ENCODE measurements at places on chromosomes 16 and 17.

GRCh38 chr16:65384441-65384840, 262.6 kb upstream of the CDH11 start:
- no peaks in the 10 kb centered on the region for H3K27me3 ChIP-seq
- no peak overlapping the region for H3K27ac ChIP-seq
- no peak overlapping the region for H3K4me3 ChIP-seq
- no peaks in the 10 kb centered on the region for H3K4me1 ChIP-seq
- no peaks in the 10 kb centered on the region for H3K36me3 ChIP-seq
- DNase-seq: no peak

- no peak for DNase-seq
- no peaks in the 10 kb centered on the region for H3K27me3 ChIP-seq
- H3K4me1 ChIP-seq: no peaks in the 10 kb centered on the region
These were observed 33.1 kb downstream of the NECAB2 start for GRCh38 chr16:84000989-84001642.

DNA sequence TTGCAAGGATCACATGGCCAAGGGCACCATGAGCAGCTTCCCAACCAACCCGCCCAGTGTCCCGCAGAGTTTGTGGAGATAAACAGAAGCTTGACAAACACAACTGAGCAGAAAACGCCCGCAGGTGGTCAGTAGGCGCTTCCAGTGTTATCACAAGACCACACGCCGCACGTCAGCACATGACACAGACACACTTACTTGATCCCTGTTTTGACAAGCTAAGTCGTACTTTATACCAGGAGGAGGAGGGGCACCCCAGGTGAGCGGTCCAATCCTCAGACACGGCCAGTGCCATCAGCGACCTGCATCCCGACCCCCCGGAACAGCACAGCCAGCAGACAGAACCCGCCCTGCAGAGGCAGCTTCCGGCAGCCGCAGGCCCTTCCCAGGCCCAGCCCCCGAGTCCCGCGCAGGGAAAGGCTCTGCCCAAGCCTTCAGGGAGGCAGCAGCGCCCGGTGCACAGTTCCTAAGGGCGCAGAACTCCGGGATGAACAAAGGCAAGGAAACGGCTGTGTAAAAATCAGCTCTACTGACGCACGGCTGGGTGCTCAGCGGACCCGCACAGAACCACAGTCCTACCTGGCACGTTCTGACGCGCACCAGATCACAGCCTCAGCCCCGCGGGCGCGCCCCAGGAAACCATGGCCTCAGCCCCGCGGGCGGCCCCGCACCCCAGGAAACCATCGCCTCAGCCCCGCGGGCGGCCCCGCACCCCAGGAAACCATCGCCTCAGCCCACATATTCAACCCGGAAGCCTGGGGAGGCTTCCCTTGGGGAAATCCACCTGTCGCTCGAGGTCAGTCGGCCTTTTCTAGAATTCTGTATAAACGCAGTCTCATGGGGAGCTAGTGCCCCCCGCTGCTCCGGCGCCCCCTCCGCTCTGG, 27.8 kb downstream of the AXIN1 start:
- no peaks in the 10 kb centered on the region for H3K27me3 ChIP-seq
- peak overlapping the region; percentile 65 for H3K27ac ChIP-seq
- peaks cover 45% of the 10 kb centered on the region for H3K4me1 ChIP-seq
- no peaks in the 10 kb centered on the region for H3K36me3 ChIP-seq

DNA sequence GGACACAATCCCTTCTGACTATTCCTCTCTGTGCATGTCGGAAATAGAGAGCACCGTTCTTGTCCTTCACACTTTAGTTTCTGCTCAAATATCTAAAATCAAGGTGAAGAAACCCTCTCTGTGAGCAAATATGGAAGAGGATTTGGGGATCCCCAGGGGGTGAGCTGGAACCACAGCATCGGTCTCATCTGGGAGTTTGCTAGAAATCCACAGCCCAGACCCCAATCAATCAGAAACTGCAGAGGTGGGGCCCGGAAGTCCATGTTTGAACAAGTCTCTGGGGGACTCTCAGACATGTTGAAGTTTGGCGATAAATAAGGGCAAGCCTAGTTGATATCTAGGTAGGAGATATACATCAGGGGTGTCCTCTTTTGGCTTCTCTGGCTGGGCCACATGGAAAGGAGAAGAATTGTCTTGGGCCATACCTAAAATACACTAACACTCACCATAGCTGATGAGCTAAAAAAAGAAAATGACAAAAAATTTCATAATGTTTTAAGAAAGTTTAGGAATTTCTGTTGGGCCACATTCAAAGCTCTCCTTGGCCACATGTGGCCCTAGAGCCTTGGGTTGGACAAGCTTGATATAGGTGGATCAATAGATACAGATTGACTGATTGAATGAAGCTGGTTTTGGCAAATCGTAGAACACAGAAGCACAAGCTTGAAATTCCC, 168.0 kb upstream of the FOXF1 start:
- H3K4me3 ChIP-seq: no peak overlapping the region
- H3K4me1 ChIP-seq: no peaks in the 10 kb centered on the region
- H3K36me3 ChIP-seq: no peaks in the 10 kb centered on the region

- no peak for DNase-seq
- no peak overlapping the region for H3K27ac ChIP-seq
- no peaks in the 10 kb centered on the region for H3K36me3 ChIP-seq
- H3K4me3 ChIP-seq: no peak overlapping the region
- no peaks in the 10 kb centered on the region for H3K4me1 ChIP-seq
- H3K27me3 ChIP-seq: no peaks in the 10 kb centered on the region
These were observed 578.7 kb upstream of the CDH11 start for GRCh38 chr16:65700596-65700995.

DNA sequence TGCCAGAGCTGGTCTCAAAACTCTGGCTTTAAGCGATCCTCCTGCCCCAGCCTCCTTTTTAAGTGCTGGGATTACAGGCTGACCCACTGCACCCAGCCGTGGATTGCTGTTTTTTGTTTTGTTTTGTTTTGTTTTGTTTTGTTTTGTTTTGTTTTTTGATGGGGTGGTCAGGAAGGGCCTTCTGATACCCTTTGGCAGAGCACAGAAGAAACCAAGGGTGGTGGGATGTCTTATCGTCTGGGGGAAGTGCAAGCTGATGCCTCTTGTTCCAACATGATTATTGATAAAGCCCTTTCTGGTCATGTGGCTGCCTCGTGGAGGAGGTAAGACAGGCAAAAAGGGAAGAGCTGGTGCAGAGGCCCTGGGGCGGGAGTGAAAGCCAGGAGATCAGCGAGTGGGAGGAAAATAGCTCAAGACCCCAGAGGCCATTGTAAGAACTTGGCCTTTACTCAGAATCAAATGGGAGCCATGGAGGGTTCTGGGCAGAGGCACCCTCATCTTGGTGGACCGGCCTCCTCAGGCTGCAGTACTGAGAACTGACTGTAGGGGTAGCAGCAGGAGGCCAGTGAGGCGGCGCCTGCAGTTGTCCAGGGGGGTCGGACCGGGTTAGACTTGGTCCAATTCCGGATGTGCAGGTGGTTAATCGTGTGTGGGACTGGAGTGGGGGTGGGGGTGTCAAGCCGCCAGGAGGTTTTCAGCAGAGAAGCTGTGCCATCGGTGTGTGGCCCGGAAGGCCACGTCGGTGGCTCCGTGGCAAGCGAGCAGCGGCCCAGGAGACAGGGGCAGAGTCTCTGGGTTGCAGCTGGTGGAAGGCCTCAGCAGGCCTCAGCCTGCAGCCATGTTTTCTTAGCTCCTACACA, 84.4 kb upstream of the GSE1 start:
- no peaks in the 10 kb centered on the region for H3K36me3 ChIP-seq
- no peak overlapping the region for H3K27ac ChIP-seq
- no peaks in the 10 kb centered on the region for H3K27me3 ChIP-seq
- H3K4me1 ChIP-seq: no peaks in the 10 kb centered on the region

- no peaks in the 10 kb centered on the region for H3K27me3 ChIP-seq
- no peak for DNase-seq
These were observed 6.5 kb upstream of the MTMR4 start for GRCh38 chr17:58520843-58521430.

DNA sequence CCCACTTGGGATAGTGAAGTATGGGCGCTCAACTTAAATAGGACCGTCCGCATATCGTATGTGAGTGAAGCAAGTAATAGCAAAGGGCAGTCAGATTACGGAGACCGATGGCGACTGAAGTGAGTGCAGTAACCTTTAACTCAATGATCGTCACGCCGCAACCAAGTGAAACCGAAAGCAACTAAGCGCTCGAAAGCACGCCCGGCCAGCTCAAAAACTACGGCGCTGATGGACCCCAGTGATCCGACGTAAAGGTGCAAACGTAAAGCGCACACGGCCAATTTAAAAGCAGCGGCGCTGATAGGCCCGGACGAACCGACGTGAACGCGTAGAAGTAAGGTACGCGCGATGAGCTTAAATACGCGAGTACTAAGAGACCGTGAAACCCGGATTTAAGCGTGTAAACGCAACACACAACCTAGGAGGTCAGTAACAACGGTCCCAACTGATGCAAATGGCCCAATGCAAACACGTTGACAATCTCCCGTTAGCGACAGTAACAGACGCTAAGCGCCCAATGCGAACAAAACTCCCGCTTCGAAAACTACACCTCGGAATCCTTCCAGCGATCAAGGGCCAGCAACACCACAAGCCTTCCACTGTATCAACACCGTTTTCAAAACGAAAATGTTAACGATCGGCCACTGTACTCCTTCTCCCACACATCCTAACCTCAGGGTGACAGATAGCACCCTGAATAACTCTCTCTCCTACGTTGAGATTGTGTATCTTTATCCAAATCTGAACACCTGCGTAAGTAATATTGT, 37.9 kb upstream of the ARL4D start:
- peak; percentile 91 for DNase-seq
- peaks cover 19% of the 10 kb centered on the region for H3K4me1 ChIP-seq
- H3K27ac ChIP-seq: peak overlapping the region; percentile 95

DNA sequence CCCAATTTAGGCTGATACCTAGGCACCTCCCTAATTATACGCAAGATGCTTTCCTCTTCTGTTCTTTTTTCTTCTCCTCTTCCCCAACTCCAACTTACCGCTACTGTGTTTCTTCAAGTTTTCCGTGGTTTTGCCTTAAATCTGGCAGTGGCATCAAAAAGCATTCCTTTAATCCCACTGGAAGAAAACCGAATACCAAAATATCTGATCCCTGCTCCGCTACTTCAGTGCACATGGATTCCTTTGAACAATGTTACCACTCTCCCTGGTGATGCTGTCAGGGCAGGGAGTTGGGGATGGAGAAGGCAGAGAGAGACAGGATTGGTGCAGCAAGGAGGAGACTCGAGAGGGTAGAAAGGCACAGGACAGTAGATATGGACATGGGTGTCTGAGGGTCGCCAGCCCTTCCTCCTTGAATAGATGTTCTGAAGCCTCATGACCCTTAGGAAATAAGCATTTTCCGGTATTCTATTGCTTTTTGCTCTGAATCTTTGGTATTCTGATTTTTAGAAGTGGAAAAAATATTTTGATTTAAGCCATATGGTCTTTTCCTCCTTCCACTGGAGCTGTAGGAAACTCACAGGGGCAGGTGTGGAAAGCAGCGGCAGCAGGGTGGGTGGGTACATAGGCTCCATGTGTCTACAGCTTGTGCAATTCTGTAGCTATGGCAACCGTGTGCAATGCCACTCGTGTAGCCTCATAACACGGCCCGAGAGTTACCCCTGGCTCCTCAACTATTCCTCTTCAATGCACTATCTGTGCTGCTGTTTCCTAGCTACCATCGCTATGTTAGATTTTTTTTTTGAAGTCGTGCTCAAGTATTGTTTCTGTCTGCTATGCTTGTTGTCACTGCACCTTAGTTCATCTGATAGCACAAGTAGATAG, 32.3 kb upstream of the TANC2 start:
- H3K27me3 ChIP-seq: no peaks in the 10 kb centered on the region
- H3K27ac ChIP-seq: no peak overlapping the region
- H3K4me3 ChIP-seq: no peak overlapping the region
- no peaks in the 10 kb centered on the region for H3K4me1 ChIP-seq

DNA sequence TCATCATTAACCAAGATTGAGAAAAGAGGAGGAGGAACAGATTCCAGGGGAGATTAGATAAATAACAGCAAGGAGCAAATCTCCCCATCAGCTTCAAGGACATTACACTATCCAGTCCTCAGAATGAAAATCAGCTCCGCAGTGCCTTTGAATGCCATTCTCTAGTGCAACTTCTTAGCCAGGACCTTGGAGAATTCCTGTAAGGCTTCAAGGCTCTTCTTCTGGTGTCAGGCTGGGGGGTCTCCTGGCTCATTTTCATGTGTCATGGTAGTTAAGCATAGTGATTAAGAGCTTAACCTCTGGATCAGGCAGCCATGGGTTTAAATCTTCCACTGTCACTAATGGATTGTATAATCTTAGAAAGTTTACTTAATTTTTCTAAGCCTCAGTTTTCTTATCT, 137.3 kb upstream of the CCL2 start:
- no peak overlapping the region for H3K27ac ChIP-seq
- no peak overlapping the region for H3K4me3 ChIP-seq
- H3K27me3 ChIP-seq: no peaks in the 10 kb centered on the region
- no peaks in the 10 kb centered on the region for H3K36me3 ChIP-seq
- DNase-seq: no peak

DNA sequence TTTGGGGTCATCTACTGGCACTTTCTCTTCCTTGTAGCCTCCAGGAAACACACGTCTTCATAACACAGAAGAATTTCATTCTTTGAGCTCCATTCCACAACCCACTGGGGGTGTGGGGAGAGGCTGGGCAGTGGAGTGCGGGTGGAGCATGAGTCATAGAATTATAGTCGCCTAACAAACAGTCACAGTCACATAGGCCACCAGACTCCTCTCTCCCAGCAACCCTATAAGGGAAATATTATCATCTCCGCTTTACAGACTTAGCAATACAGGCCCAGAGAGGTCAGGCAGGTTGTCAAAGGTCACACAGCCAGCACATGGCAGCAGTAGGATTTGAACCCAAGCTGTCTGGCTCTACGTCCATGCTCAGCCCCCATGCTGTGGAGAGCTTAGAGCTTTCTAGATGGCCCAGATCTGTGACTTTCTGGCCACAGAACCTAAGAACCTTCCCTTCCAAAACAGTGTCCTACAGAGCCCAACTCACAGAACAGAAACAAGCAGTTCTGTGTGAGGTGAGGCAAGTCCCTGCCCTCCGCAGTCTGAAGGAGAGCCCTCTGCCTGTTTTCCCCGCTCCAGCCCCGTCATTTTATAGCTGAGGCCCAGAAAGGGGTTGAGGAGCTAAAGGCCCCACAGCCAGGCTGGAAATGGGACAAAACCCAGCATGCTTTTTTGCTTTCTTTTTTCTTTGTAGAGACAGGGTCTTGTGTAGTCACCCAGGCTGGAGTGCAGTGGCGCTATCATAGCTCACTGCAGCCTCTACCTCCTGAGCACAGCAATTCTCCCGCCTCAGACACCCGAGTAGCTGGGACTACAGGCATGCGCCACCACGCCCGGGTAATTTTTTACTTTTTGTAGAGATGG, 10.7 kb upstream of the LITAF start:
- H3K27ac ChIP-seq: no peak overlapping the region
- H3K27me3 ChIP-seq: no peaks in the 10 kb centered on the region
- DNase-seq: no peak

DNA sequence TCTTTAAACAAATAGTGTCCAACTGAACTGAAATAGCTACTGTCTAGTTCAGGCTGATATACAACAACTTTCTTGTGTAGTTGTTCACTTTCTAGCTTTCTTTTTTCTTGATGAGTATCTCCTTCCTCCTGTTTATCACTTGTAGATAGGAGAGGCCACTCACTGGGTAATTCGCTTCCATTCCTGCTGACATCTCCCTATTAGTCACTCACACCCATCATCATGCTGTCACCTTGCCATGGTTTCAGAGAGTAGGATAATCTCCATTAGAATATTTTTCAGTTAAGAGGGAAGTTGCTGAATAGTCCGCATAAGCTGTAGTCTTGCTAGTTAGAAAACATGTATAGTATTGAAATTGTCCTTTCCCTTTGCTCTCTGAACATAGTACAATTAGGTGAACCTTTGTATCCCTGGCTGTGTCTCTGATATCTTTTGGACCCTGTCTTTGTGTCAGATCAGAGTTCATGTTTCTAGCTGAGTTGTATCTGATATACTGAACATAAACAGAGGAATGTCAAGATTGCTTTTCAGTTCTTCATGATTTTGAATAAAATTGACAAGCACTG, 64.4 kb upstream of the RASL10B start:
- no peaks in the 10 kb centered on the region for H3K27me3 ChIP-seq
- H3K27ac ChIP-seq: no peak overlapping the region
- DNase-seq: no peak
- no peaks in the 10 kb centered on the region for H3K4me1 ChIP-seq
- no peak overlapping the region for H3K4me3 ChIP-seq

Measured in effector memory CD4-positive, alpha-beta T cell (primary cell).